ENCODE measurements at places on chromosomes 3 and 15. TPM values are rescaled to one million over a fixed set of nuclear protein-coding genes. Genes with fewer than 3 reads are reported as not detected.

Gene DUOXA2
- 0.36 TPM for polyA plus RNA-seq

DNA sequence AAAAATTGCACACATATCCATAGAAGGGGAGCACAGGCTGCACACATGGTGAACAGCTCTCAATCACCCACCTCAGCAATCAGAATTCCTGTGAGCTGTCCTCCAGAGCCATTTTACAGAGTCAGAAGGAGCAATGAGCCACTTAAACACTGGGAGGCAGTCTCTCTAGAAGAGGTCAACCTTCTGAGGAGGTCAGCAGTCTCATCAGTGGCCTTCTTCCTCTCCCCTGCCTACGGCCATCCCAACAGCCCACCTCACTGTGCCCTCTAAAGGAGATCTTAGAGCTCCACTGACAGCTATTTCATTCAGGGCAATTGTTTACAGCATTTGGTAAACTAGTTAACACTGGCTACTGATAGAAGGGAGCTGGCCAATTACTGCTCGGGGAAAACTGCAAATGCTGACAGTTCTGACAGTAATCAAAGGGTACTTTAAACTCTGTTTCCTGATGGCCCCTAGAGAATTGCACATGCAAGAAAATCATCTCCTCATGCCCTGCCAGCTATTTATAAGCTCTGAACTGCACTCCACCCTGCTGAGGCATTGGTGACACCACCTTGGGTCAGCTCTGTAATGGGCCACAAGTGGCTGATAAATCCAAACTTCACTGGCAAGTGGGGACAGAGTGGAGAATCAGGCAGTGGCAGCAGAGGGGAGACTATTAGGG is 42.1 kb upstream of the TSPAN3 start:
- H3K36me3 ChIP-seq: no peaks in the 10 kb centered on the region
- no peak for DNase-seq
- no peak overlapping the region for H3K4me3 ChIP-seq

DNA sequence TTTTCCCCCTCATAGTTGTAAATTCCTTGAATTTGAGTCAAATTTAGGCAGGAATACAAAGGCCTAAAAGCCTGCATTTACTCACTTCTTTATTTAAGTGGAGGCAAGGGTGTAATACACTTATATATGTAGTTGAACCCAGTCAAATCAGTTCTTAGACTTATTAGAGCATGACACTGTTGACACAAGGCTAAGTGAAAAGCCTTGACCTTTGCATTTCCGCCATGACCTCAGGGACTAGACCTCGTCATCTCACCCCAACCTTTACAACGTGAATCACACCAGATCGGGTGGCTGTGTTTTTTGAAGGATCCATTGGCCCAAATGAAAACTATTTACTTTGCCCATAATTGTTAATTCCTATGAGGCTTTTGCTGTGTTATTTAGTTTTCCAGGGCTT is 774.4 kb downstream of the ROBO1 start:
- H3K27ac ChIP-seq: no peak overlapping the region
- no peaks in the 10 kb centered on the region for H3K36me3 ChIP-seq
- no peak overlapping the region for H3K4me3 ChIP-seq
- no peaks in the 10 kb centered on the region for H3K4me1 ChIP-seq
- DNase-seq: no peak

DNA sequence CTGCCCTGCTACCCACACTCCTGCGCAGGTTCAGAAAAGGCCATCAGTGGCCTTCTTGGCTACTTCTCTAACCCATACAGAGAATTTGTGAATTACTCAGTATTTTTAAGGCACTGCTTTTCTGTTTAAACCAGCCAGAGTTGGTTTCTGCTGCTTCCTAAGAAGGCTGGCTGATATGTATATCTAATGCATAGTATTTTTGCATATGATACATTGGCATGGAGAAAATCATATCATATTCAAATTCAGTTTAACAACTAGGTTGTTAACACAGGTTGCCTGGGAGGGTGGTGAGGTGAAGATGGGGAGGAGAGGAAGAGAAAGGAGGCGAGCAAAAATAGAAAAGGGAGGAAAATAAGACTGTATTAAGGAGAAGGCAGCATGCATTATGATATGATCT is 132.8 kb upstream of the ADPGK start:
- no peak for DNase-seq
- H3K4me3 ChIP-seq: no peak overlapping the region
- no peak overlapping the region for H3K27ac ChIP-seq
- no peaks in the 10 kb centered on the region for H3K27me3 ChIP-seq

DNA sequence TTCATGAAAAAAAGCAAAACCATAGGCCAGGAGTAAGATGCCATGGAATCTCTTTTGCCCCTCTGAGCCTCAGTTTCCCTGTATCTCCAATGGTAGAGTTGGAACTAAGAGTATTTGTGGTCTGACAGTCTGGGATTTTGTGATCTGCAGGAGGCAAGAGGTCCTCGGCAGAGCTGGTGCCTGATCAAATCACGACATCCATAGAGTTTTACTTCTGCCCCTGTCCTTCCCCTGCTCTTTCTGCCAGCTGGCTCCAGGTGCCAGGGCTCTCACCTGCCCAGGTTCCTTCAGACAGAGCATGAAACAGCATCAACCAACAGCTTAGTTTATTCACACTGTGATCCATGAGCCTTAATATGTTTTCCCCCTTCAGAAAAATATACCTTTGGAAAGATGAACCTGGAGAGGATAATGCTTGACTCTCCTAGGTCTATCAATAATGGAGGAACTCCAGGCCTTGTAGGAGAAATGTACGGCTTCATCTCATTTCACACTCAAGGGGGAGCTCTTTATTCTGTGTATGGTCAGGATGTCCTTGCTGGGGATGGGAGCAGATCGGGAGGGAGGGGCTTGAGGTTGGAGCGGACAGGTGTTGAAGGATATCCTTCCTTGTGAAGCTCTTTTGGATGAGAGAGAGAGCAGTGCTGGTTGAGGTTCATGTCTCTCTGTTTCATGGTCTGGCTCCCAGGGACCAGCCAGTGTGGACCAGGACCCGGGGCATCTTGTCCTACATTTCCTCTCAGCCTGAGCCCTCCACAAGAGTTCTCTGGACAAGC is 309.9 kb downstream of the RPLP1 start:
- DNase-seq: no peak
- no peaks in the 10 kb centered on the region for H3K27me3 ChIP-seq
- no peak overlapping the region for H3K4me3 ChIP-seq
- H3K4me1 ChIP-seq: no peaks in the 10 kb centered on the region
- no peaks in the 10 kb centered on the region for H3K36me3 ChIP-seq
- no peak overlapping the region for H3K27ac ChIP-seq

DNA sequence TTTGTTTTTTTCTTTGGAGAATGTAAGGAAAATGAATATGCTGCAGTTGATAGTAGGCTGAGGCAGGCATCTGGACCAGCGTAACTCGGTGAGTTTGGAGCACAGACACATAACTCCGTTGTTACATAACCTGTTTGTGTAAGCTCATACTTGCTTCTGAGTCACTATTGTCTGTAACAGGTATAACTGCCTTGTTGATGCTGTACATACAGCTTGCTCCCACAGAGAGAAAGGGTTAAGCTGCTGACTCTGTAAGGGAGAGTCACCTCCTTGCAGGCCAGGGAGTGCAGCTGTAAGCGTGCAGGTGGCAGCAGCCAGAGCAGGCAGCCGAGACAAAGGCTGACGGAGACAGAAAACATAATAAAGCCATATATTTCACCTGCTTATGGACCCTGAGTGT is 20.4 kb downstream of the RETNLB start:
- DNase-seq: no peak
- H3K36me3 ChIP-seq: no peaks in the 10 kb centered on the region
- no peak overlapping the region for H3K4me3 ChIP-seq
- H3K4me1 ChIP-seq: no peaks in the 10 kb centered on the region
- no peaks in the 10 kb centered on the region for H3K27me3 ChIP-seq

- H3K27ac ChIP-seq: no peak overlapping the region
- no peaks in the 10 kb centered on the region for H3K36me3 ChIP-seq
- no peaks in the 10 kb centered on the region for H3K4me1 ChIP-seq
- DNase-seq: no peak
- no peak overlapping the region for H3K4me3 ChIP-seq
Observed at GRCh38 chr3:131491775-131492174, 11.0 kb downstream of the MRPL3 start.

- H3K4me1 ChIP-seq: no peaks in the 10 kb centered on the region
- DNase-seq: no peak
- no peak overlapping the region for H3K27ac ChIP-seq
- no peaks in the 10 kb centered on the region for H3K36me3 ChIP-seq
- H3K4me3 ChIP-seq: no peak overlapping the region
Observed at GRCh38 chr3:189393598-189393997, 221.8 kb downstream of the TPRG1 start.

DNA sequence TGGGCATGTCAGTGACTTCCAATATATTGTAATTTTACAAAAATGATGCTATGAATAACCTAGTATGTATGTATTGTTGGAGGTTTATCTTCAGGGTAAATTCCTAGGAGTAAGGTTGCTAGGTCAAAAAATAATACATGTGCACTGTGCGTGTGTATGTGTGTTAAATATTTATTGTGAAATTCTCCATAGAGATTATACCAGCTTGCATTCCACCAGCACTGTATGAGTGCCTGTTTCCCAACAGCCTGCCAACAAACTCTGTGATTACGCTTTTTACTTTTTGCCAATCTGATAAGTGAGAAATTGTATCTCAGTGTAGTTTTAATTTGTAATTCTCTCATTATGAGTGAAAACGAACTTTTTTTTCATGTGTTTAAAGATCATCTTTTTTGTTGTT is 12.6 kb upstream of the IGF2BP2 start:
- H3K27me3 ChIP-seq: no peaks in the 10 kb centered on the region
- no peaks in the 10 kb centered on the region for H3K36me3 ChIP-seq
- H3K4me3 ChIP-seq: no peak overlapping the region
- no peak for DNase-seq
- H3K4me1 ChIP-seq: no peaks in the 10 kb centered on the region

DNA sequence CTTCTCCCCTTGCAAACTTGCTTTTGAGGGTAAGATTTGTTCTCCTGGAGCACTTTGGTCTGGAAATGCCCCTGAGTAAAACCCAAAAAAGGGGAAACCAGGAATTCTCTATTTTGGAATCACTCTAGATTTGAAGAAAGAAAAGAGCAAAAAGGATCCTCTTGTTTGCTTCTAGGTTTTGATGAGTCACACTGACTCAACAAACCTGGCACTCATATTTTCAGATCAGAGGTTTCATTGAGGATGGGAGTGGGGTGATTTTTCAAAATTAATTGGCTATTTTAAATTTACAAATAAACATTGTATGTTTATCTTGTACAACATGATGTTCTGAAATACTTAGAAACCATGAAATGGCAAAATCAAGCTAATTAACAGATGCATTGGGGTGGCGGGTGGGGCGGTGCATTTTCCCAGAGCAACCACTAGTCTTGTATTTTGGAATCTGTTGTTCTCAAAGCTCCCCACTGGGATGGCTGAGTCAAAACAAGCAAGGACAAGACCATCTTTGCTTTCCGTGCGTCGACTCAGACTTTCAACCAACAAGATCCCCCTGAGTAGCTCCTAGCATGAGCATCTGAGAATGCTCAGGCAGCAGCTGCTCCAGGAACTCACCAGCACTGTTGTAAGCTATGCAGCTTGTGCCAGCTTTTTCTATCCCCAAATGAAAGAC is 451.4 kb downstream of the WDR72 start:
- no peaks in the 10 kb centered on the region for H3K27me3 ChIP-seq
- no peak for DNase-seq
- H3K36me3 ChIP-seq: no peaks in the 10 kb centered on the region
- H3K4me1 ChIP-seq: no peaks in the 10 kb centered on the region
- H3K4me3 ChIP-seq: no peak overlapping the region

DNA sequence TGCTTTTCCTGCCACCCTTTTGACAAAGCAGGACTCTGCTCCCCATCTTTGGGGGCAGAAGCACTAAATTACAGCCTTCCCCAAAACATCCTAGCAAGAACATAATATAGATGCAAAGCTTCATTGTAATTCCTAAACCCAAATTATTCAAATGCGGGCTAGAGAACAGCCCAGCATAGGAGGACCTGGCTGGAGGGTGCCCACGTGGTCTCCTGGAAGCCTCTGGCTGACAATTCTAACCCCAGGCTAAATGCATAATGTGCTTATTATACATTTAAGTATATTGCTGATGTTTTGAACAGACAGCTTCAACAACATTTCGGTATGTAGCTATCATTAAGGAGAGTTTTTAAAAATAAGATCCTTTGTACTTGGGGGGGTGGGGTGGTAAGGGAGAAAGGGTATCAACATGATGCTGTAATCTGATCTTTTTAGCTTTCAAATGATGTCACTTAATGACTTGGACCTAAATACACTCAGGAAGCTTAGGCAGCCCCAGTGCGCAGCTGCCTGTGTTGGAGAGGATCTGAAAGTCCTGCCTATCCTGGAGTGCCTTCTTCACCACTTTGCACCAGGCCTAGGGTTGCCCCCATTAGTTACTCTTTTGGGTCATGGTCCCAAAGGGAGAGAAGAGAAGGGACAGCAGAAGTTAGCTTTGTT is 57.2 kb upstream of the USP3 start:
- no peaks in the 10 kb centered on the region for H3K36me3 ChIP-seq
- H3K27me3 ChIP-seq: no peaks in the 10 kb centered on the region
- H3K4me3 ChIP-seq: no peak overlapping the region
- no peak overlapping the region for H3K27ac ChIP-seq
- no peak for DNase-seq
- H3K4me1 ChIP-seq: no peaks in the 10 kb centered on the region

GRCh38 chr3:143121241-143122088 is 1.9 kb downstream of the CHST2 start:
- no peaks in the 10 kb centered on the region for H3K27me3 ChIP-seq
- H3K36me3 ChIP-seq: no peaks in the 10 kb centered on the region
- H3K4me1 ChIP-seq: no peaks in the 10 kb centered on the region
